AG04450 (cell line): ENCODE measurements at places on chromosomes 11 and 22. TPM values are rescaled to one million over a fixed set of nuclear protein-coding genes. Genes with fewer than 3 reads are reported as not detected.

The TMPRSS6 gene
- not detected in 2 replicates for polyA plus RNA-seq

The B4GALNT4 gene
- 7.8 and 9.5 TPM in 2 replicates for polyA plus RNA-seq

The DCPS gene
- 20.4 and 24.3 TPM in 2 replicates for polyA plus RNA-seq

The ESAM gene
- 0.06 and 0.10 TPM in 2 replicates for polyA plus RNA-seq

The CDC42EP1 gene
- polyA plus RNA-seq: 13.0 and 18.4 TPM in 2 replicates

The SYT8 gene
- polyA plus RNA-seq: not detected in 2 replicates

The SERPIND1 gene
- polyA plus RNA-seq: 0.06 and 0.09 TPM in 2 replicates

The OR8H1 gene
- not detected in 2 replicates for polyA plus RNA-seq

The INPP5J gene
- 0.91 and 0.92 TPM in 2 replicates for polyA plus RNA-seq

The OR52I1 gene
- polyA plus RNA-seq: not detected in 2 replicates

The ATG2A gene
- 3.7 and 5.1 TPM in 2 replicates for polyA plus RNA-seq

The LARGE2 gene
- polyA plus RNA-seq: not detected in 2 replicates

The NOX4 gene
- 3.9 and 5.1 TPM in 2 replicates for polyA plus RNA-seq

The GGT5 gene
- 4.4 TPM in 2 replicates for polyA plus RNA-seq

The ZNF195 gene
- polyA plus RNA-seq: 11.3 and 14.5 TPM in 2 replicates

The RAB38 gene
- 5.6 and 7.2 TPM in 2 replicates for polyA plus RNA-seq

The GRM5 gene
- polyA plus RNA-seq: 0.01 TPM in 1 of 2 replicates, not detected in the other

The ARHGAP20 gene
- 3.9 and 4.0 TPM in 2 replicates for polyA plus RNA-seq

The UBTFL1 gene
- polyA plus RNA-seq: not detected in 2 replicates

The RASGRP2 gene
- 0.16 and 0.43 TPM in 2 replicates for polyA plus RNA-seq
